Mucosa of gallbladder (tissue), 1 donor: ENCODE measurements at places on chromosomes 16 and 17. TPM values are rescaled to one million over a fixed set of nuclear protein-coding genes. Genes with fewer than 3 reads are reported as not detected.

Gene KRTAP17-1
- not detected for total RNA-seq

Gene C16orf92
- total RNA-seq = not detected

Gene CA5A
- total RNA-seq = 0.14 TPM

Gene PRM1
- total RNA-seq = not detected

Gene KRTAP2-1
- total RNA-seq = not detected

Gene SP6
- total RNA-seq = 0.14 TPM

- no peak for DNase-seq
These were observed 2.9 kb upstream of the MAFG start for GRCh38 chr17:81930142-81931125.

DNA sequence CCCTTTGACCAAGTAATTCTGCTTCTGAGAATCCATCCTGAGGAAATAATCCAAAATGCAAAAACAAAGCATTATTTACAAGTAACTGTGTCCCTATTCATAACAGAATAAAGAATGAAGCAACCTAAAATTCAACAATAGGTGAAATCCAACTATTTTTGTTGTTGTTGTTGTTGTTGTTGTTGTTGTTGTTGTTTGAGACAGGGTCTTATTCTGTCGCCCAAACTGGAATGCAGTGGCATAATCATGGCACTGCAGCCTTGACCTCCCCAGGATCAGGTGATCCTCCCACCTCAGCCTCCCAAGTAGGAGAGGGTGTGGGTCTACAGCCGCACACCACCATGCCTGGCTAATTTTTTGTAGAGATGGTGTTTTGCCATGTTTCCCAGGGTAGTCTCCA, 75.9 kb upstream of the MTMR4 start:
- DNase-seq = no peak

GRCh38 chr17:81057079-81057730, 22.3 kb downstream of the BAIAP2 start:
- DNase-seq = peak; percentile 63

- no peak for DNase-seq
These were observed 12.4 kb downstream of the RAB5C start for GRCh38 chr17:42142371-42142896.

GRCh38 chr17:64323774-64324173, 60.7 kb upstream of the TEX2 start:
- DNase-seq = no peak

GRCh38 chr16:1746693-1747195, 24.6 kb downstream of the NME3 start:
- no peak for DNase-seq

GRCh38 chr16:88297178-88297720, 85.5 kb upstream of the ZNF469 start:
- DNase-seq = no peak

DNA sequence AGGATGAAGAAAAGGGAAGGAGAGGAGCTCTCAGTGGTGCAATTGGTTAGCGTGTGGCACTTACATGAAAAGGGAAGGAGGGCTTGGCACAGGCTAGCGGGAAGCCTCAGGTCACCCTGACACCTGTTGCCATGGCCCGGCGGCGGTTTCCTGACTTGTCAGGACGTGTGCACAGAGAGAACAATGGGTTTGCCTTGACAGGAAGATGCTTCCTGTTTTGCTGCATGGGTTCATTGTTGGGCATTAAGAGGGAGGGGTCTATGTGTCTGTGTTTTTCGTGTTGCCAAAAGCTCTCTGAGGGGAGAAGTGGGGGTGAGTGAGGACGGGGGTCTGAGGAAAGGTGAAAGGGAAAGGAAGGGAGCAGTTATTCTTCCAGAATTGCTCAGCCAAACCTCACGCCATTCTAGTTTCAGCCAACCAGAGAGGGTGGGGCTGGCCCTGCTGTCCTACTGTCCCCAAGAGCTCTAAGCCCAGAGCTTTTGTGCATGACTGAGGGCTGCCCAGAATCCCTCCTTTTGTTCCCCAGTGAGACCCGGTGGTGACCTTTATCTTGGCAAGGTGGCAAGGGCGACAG, 17.1 kb upstream of the CCR7 start:
- peak; percentile 50 for DNase-seq

DNA sequence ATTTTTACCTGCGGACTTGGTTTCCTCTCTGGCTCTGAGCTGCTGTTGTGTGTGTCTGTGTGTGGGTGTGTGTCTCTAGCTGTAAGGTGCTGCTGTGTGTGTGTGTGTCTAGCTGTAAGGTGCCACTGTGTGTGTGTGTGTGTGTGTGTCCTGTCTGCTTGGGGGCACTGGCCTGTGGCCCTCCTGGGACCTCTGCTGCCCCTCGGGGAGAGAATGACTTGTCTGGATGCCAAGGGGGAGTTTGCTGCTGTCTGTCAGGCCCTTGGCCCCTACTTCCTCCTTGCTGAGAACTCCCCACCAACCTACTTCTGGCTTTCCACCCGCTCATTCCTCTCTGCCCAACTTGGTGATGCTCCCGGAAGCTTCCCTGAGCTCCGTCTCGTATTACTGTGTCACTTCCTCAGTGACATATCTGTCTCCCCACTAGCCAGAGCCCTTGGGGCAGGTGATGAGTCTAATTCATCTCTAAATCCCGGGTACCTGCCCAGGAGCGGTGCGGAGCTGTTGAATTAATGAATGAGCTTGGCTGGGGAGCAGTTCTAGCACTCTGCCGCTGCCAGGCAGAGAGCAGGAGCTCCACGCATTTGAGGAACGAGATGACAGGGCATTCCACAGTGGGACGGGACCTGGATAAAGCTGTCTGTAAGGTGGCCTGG, 3.5 kb upstream of the LASP1NB start:
- no peak for DNase-seq

DNA sequence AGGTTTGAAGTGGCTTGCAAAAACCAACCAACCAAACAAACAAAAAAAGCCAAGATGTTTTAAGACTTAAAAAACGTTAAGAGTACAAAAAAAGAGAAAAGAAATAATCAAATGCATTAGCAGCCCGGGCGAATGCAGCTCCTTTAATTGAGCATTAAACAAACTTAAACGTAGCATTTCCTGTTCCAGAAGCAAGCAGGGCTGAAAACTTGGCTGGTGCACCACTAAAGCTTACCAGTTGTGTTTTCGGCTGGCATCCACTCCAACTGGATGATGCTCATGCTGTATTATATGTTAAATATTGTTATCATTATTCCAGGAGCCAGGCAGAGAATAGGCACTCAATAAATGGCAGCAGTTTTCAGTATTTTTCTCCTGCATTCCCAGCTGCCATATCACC, 45.1 kb downstream of the IRX6 start:
- DNase-seq = no peak

DNA sequence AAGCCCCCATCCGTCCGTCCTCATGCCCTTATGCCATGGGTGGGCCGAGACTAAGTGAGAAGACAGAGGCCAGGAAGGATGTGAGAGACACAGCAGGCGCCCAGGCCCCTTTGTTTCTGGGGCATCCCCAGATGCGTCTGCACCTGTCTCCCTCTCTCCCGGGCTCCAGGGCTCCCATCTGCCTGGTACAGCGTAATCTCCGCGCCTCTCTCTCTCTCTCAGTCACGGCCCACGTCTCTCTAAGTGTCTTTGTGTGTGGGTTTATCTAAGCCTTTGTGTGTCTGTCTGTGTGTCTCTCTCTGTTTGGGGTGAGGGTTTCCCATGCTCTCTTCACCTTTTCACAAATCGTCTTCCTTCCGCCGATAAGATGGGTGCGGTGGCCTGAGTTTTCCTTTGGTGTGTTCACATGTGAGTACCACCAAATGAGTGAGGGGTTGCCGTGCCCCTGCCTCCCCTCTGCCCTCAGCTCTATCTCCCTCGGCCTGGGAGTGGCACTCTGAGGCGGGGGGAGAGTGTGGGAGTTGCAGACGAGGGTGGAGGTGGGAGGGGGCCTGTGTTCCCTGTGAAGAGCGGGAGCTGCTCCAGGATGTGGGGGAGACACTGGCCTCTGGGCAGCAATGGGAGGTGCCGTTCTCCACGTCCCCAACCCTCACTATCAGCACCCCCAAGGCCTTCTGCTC, 25.8 kb upstream of the ABCC3 start:
- DNase-seq = no peak

DNA sequence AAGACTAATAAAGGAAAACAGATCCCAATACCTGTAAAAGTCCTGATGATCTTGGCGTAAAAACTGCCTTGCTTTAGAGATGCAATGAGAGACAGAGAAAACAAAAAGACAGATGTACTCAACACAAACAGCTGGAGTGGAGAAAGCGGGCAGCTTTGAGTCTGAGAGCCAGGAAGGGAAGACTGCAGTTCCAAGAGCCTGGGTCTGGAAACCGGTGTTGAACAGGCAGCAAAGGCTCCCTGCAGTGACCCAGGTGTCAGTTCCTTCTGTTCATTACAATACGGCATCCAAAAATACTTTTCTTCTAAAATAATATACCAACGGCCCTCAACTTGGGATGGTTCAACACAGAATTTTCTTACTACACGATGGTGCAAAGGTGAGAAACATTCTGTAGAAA, 29.6 kb downstream of the VPS53 start:
- no peak for DNase-seq

- no peak for DNase-seq
These were observed 1.5 kb downstream of the SOCS7 start for GRCh38 chr17:38353086-38353604.

DNA sequence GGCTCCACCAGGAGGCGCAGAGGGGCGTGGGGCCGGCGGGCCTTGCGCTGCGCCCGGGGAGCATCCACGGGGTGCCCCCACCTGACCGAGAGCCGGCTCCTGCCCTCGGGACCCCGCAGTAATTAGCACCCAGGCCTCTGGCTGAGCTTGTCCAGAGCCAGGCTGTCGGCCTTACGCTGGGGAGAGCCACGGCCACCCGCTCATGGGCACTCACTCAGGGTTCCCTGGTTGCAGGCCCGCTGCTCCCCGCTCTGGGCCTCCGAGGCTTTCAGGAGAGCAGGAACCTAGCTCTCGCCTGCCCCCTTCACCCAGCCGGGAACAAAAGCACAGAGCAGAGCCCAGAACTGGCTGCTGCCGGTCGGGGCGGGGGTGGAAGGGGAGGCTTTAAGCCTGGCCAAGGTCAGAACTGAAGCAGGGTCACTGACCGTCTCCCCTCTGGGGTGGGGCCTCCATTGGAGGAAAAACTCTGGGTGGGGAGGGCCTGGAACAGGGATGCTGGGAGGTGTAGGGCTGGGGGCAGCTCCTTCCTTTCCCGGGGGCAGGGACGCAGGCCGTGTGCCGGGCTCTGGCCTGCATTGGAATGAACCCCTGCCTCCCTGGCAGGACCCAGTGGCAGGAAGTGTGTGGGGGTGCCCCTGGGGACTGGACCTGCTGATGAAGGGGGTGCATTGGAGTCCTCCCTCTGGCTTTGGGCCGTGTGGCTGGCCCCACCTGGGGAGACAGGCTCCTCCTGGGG, 12.3 kb downstream of the GLIS2 start:
- peak; percentile 81 for DNase-seq
